ENCODE measurements at places on chromosomes 3 and 15.

DNA sequence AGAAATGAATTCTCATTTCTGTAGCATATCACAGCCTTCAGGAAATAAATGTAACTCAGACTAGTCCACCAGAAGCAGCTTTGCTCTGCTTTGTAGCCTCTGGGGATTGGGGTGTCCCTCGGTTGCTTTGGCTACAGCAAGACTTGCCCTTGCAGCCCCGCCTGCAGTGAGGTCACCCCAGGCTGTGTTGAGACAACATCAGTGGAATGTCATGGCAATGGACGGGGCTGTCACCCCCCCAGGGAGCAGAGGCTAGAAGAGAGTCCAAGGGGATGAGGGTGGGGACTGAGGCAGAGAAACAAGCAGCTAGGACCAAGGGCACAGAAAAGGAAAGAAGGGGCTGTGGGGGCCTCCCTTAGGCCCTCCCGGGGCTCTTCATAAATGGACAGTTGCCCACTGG lies 854 bp downstream of the CLEC3B start:
- peak; percentile 47 for DNase-seq

DNA sequence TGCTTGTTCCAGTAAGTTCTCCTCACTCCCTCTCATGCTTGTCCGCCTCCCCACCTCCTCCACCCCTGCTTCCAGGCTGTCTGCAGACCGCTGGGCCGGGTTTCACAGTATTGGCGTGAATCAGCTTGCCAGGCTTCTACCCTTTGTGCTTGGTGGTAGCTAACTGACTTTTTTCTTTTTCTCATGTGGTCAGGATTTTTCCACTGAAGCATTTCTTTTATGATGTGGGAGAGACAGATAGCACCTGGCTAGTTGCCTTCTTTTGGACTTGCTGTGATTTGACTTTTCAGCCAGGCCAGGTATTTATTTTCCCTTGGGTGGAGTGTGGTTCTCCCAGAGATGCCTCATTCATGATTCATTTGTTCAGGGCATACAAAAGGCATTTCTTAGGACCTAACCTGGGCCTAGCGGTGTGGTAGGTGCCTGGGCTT lies 60.6 kb downstream of the ST6GAL1 start:
- DNase-seq: no peak

- no peak for DNase-seq
Measured at GRCh38 chr3:128280481-128281052, 127.3 kb downstream of the EEFSEC start.

DNA sequence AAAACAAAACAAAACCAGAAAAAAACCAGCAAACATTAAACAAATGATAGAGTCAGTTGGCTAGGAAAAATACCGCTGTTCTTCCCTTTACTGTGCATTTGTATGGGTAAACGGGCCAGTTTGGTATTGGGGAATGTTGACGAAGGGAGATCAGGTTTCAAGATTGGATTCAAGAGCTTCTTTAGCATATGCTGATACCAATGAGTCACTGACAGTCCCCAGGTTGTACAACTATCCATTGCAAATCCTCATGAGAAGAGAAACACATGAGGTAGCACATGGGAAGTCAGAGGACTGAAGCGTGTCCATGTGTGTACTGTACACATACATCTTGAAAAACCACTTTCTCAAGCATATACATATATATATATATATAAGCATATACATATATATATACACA lies 25.6 kb downstream of the TIGIT start:
- DNase-seq: no peak

DNA sequence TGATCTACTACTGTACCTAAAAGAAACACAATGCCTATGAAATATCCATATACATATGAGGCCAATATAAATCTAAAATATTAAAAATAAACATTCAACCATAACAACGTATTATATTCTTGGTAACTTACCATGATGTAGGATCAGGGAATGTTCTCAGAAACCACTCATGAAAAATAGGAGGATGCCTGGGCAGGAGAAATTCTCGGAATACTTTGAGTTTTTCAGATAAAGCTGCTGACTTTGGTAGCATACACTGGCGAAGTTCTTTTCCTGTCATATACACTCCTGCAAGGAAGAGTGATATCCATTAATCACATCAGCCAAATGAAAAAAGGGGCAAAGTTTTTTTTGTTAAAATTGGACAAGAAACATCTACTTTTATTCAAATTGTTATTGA lies 11.3 kb upstream of the XRN1 start:
- DNase-seq: no peak

DNA sequence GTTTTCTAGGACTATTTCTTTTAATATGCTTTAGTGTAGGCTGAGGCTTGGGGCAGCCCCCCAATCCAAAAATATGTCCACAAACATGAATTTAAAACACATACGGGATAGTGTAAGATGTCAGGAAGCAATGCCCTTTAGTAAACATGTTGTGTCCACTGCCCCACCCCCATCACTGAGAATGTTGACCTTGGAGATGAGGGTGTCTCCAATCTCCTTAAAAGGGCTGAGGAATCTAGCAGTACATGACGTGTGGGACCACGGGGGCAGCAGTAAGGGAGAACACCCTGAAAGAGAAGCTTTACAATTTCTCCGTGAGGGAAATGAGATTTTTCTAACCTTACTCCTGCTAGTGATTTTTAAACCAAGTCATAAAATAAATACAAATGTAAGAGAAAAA lies 84.7 kb downstream of the SQOR start:
- no peak for DNase-seq

GRCh38 chr15:99447497-99448371 lies 118.0 kb upstream of the MEF2A start:
- DNase-seq: no peak

All from body of pancreas (tissue), 4 donors.